ENCODE measurements at places on chromosomes 11 and 22.

DNA sequence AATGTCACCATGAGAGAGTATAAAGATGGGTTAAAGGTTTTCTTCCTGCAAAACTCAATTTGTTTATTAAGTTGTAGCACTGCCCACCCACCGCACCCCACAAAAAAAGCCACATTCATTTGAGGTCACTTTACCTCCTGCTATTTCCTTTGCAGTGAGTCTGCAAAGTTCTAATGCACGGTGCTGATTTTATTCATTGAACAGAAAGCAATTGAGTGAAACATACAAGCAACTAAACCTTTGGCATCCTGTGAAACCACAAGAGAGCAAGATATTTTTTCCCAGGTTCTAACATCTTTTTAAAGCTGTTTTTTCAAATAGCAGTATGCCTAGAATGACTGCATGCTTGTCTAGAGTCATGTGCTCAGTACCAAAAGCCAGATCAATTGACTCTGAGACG lies 39.0 kb downstream of the RRAS2 start:
- DNase-seq, result no peak

DNA sequence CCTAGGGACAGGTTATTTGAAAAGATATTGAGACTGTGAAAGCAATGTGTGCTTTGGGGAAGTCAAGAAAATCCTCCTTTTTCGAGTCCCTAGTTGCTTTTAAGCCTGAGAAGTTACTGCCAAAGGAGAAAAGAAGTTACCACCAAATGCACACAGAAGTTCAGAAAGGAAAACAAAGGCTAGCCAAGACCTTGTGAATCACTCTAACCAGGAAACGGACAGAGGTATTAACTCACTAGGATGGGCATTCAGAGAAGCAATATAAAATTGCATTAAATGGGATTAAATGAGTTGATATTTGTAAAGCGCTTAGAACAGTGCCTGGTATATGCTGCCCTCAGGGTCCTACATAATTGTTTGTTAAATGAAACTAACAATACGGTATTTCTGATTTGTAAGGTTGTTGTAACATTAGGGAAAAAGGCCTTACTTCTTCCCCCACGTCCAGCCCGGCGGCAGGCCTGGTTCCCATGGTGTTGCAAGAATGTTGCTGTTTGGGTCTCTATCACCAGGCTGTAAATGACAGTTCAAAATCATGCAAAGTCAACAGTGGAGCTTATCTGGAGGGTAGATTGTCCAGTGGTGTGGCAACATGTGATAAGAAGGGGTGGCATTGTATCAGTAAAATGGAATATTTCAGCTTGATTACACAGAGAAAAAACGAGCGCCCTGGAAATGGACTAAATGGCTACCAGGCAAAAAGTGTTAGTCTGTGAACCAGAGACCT lies 7.1 kb downstream of the TMA7B start:
- DNase-seq, result no peak

DNA sequence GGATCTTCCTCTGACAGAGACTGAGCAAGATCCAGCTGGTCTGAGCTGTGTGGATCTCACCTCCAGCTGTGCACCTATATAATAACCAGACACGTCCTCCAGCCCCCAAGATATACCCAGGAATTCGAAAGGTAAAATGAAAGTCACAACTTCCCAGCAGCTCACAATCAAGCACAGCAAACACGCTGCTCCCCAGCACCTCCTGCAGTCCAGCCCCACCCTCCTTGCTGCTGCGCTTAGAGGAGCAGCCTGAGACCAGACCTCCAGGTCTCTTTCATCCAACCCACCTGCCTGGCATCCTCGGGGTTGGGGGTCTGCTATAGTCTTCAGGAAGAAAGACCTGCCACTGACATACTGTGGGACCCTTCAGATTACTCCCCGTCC lies 3.0 kb upstream of the APOL4 start:
- no peak for DNase-seq

GRCh38 chr11:79609511-79609910 lies 168.7 kb upstream of the TENM4 start:
- no peak for DNase-seq

- no peak for DNase-seq
Measured at GRCh38 chr22:28907311-28908008, 24.1 kb downstream of the ZNRF3 start.

DNA sequence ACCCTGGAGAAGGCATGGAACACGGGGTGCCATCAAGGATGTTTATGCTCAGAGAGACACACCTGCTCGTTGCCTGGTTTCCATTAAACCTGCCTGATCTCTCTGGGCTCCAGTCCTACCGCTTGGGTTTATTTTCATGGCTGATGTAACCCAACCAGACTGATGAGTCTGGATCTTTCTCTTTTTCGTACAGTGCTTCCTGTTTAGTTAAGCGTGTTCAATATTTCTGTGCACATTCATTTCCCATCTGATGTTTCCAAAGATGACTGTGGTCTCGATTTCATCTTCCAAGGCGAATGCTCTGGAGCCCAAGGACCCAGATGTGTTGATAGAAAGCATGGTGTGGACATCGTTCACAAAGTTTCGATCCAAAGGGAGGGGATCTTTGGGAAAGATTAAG lies 84.3 kb downstream of the SNX19 start:
- no peak for DNase-seq

DNA sequence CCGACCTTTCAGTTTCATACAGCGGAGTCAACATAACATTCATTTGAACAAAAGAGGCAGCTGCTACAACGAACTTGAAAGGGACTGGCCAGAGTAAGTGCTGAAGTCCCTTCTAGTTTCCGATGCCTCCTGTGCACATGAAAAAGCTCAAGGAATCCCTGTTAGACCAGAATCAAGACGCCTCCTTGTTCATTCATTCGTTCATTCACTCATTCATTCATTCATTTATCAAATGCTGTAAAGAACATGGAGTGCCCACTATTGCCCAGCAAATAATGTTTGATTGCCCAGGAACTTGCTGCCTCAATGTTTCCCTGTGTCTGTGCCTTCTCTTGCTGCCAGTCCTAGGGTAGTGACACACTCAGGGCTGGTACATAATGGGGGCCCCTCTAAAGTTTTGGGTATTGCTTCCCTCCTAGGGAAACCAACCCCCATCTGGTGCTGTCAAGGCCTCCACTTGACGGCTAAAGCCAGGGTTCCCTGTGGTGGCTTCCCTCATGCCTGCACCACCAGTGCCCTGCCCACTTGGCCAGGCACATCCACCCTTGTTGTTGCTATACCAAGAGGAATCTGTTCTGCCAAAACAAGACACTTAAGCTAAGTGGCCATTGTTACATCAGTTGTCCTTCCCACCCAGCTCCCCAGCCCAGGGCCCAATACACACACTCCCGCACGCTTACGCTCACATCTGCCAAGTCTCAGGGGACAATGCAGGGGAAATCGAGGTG lies 3.8 kb downstream of the TMPRSS13 start:
- DNase-seq, result no peak
